ENCODE measurements at places on chromosomes 4 and X.

- no peak for DNase-seq
Measured at GRCh38 chr4:51885363-51885762, 42.4 kb downstream of the DCUN1D4 start.

GRCh38 chr4:116118221-116118620, 967.2 kb downstream of the TRAM1L1 start:
- no peak for DNase-seq

DNA sequence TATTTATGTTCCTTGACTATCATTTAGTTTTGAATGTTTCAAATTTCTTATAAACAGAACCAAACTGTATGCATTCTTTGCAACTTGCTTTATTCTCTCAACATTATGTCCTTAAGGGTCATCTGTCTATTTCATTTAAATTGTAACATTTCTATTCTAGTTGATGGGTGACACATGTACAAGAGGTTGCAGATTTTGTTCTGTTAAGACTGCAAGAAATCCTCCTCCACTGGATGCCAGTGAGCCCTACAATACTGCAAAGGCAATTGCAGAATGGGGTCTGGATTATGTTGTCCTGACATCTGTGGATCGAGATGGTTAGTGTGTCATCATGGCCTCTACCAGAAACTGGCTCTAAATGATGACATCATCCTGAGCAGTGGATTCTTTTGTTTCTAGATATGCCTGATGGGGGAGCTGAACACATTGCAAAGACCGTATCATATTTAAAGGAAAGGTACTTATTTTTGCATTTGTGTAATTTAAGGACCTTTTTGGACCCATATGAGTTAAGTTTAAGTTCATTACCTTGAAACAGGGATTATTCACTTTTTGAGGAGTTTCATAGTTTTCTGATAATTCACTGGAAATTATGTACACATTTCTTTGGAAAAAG, 6.1 kb downstream of the LIAS start:
- no peak for DNase-seq

DNA sequence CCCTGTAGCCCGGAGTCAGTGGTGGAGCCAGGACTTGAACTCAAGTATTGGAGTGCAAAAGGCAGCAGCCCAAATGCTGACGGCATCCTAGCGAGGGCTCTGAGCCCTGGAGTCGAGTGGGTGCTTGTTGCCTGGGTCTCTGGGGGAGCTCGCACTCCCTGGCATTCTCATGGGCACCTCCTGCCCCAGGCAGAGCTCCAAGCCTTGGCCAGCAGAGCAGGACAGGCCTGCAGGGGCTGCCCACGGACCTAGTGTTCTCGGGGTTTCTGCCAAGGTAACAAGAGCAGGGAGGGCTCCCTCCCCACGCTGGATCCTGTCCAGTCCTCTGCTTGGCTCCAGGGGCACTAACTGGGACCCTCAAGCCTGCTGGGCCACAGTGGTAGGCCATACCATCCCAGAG, 17.6 kb upstream of the WFS1 start:
- DNase-seq = no peak

- no peak for DNase-seq
Measured at GRCh38 chrX:82813671-82814078, 694.4 kb upstream of the POU3F4 start.

- DNase-seq = peak; percentile 25
Measured at GRCh38 chr4:85672116-85672515, 197.2 kb downstream of the ARHGAP24 start.

GRCh38 chr4:34492414-34492813, 1751.9 kb downstream of the ARAP2 start:
- no peak for DNase-seq
